Chondrocyte (in vitro differentiated cells): ENCODE measurements at places on chromosomes 6 and 20. TPM values are rescaled to one million over a fixed set of nuclear protein-coding genes. Genes with fewer than 3 reads are reported as not detected.

DNA sequence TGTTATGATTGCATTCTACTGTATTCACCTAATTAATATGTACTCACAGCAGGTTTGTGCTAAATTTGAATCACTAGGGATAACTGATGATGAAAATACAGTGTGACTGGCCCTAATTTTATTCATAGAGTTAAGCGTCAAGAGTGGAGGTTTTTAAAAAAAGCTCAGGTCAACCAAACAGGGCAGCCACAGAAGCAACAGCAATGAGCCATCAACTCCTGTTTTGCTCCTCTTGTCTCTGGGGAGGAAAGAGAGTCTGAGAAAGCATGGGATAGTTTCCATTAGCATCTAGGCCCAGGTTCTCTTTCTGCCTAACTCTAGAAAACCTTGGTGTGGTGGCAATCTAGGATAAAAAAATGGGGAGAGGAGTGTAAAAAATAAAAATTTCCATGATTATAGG is 122.1 kb downstream of the OGFRL1 start:
- H3K4me1 ChIP-seq: peaks cover 43% of the 10 kb centered on the region
- H3K4me3 ChIP-seq: no peak overlapping the region
- H3K36me3 ChIP-seq: peaks cover 10% of the 10 kb centered on the region
- H3K27ac ChIP-seq: no peak overlapping the region

DNA sequence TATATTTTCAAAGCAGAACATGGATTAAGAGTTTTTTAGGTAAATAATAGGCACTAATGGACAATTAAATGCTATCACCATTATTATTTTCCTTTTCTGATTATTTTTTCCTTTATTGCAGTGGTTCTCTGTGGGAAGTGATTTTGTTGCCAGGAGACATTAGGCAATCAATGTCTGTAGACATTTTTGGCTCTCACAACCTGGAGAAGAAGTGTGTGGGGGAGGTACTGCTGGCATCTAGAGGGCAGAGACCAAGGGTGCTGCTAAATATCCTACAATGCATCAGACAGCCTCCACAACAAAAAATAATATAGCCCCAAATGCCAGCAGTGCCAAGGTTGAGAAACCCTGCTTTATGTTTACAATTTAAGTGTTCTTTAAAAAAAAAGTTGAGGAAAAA is 8.3 kb downstream of the IFNGR1 start:
- H3K27ac ChIP-seq: no peak overlapping the region
- no peak overlapping the region for H3K4me3 ChIP-seq

- H3K4me1 ChIP-seq: peaks cover 54% of the 10 kb centered on the region
- H3K4me3 ChIP-seq: no peak overlapping the region
- no peak for DNase-seq
- H3K27me3 ChIP-seq: no peaks in the 10 kb centered on the region
- peak overlapping the region; percentile 84 for H3K27ac ChIP-seq
Measured at GRCh38 chr20:41232973-41233926, 84.3 kb downstream of the ZHX3 start.

GRCh38 chr6:121885399-121886152 is 450.1 kb downstream of the GJA1 start:
- H3K36me3 ChIP-seq: no peaks in the 10 kb centered on the region
- H3K27ac ChIP-seq: peak overlapping the region; percentile 42
- no peaks in the 10 kb centered on the region for H3K27me3 ChIP-seq
- no peak for DNase-seq

GRCh38 chr6:99521633-99522151 is 6.5 kb upstream of the USP45 start:
- H3K27ac ChIP-seq: peak overlapping the region; percentile 99
- peaks cover 18% of the 10 kb centered on the region for H3K4me1 ChIP-seq
- H3K4me3 ChIP-seq: peak overlapping the region; percentile 99
- no peaks in the 10 kb centered on the region for H3K36me3 ChIP-seq
- no peaks in the 10 kb centered on the region for H3K27me3 ChIP-seq

- peaks cover 17% of the 10 kb centered on the region for H3K4me1 ChIP-seq
- no peak for DNase-seq
- no peak overlapping the region for H3K27ac ChIP-seq
- H3K36me3 ChIP-seq: peaks cover 7% of the 10 kb centered on the region
- H3K4me3 ChIP-seq: no peak overlapping the region
Measured at GRCh38 chr6:4488389-4488788, 287.8 kb upstream of the CDYL start.

DNA sequence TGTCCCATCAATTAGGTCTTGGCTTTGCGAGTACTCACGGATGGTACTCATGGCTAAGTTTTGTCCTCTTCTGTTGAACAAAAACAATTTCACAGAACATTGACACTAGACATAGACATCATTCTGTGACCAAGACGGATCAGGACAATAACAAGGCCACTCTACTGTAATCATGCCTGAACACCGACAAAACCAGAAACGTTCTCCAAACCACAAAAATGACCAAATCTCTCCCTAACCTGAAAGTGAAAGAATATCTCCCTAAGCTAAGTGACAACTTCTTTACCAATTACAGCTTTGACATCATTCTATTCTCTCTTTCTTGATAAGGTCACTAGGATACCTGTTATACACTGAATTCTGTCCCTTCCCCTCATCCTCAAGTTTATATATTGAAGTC is 40.0 kb upstream of the SLC2A12 start:
- no peak for DNase-seq
- H3K27me3 ChIP-seq: no peaks in the 10 kb centered on the region
- H3K36me3 ChIP-seq: no peaks in the 10 kb centered on the region

DNA sequence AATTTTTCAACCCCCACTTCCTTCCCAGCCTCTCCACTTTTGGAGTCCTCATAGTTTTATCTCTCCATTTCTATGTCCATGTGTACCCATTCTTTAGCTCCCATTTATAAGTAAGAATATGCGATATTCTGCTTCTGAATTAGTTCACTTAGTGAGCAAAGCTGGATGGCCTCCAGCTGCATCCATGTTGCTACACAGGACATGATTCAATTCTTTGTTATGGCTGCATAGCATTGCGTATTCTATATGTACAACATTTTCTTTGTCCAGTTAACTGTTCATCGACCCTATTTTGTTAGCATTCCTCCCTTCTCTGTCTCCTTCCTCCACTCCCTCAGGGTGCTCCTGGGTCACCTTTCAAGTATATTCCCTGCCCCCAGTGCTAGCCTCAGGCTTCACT is 210.0 kb upstream of the SSTR4 start:
- no peaks in the 10 kb centered on the region for H3K36me3 ChIP-seq
- H3K27me3 ChIP-seq: no peaks in the 10 kb centered on the region
- H3K4me3 ChIP-seq: no peak overlapping the region
- peaks cover 42% of the 10 kb centered on the region for H3K4me1 ChIP-seq

GRCh38 chr6:3456898-3457709 is at the start of gene SLC22A23:
Gene SLC22A23 (minus strand): TSS chr6:3457050. CDS start chr6:3456559, 491 bp downstream.
- no peaks in the 10 kb centered on the region for H3K27me3 ChIP-seq
- H3K36me3 ChIP-seq: no peaks in the 10 kb centered on the region
- no peak for DNase-seq

DNA sequence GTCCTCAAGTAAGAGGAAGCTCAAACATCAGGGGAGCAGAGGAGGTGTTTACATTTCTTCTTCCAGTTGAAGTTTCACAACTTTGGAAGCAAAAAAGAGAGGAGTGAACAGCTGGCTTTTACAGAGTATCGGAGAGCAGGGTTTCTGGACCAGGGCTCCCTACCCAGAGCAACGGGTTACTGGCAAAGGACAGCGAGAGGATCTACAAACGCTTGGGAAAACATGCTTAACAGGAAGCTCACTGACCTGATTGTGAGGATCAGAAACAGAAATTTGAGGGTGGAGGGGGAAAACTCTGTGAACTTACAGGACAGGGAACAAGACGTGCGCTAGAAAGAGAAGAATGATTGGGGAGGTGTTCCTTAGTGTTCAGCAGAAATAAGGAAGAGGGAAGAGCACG is 85.7 kb upstream of the TAB2 start:
- DNase-seq: no peak
- H3K4me3 ChIP-seq: no peak overlapping the region
- no peak overlapping the region for H3K27ac ChIP-seq
- H3K4me1 ChIP-seq: peaks cover 42% of the 10 kb centered on the region
- no peaks in the 10 kb centered on the region for H3K36me3 ChIP-seq

GRCh38 chr6:71345476-71346333 is 57.1 kb downstream of the OGFRL1 start:
- no peaks in the 10 kb centered on the region for H3K4me1 ChIP-seq
- no peak overlapping the region for H3K27ac ChIP-seq
- H3K36me3 ChIP-seq: no peaks in the 10 kb centered on the region
- DNase-seq: no peak
- H3K27me3 ChIP-seq: no peaks in the 10 kb centered on the region

Gene PLEKHG1
- total RNA-seq: 0.87 to 3.7 TPM (median 1.8 TPM) in 3 replicates

Gene TREML1
- not detected in 3 replicates for total RNA-seq

Gene TDRD6
- total RNA-seq: 0.07 to 0.29 TPM (median 0.13 TPM) in 3 replicates

Gene ZNF217
- total RNA-seq: 26.9 to 28.7 TPM (median 27.0 TPM) in 3 replicates

Gene AARS2
- total RNA-seq: 7.9 to 14.9 TPM (median 8.6 TPM) in 3 replicates

Gene PPIL1
- 25.0 to 33.5 TPM (median 25.6 TPM) in 3 replicates for total RNA-seq

Gene EYS
- total RNA-seq: not detected in 3 replicates

Gene RIN2
- 24.4 to 45.7 TPM (median 27.8 TPM) in 3 replicates for total RNA-seq

Gene SNPH
- 10.8 to 12.8 TPM (median 12.0 TPM) in 3 replicates for total RNA-seq
